Left lung (tissue), 14 donors: ENCODE measurements at places on chromosomes 6 and 20. TPM values are rescaled to one million over a fixed set of nuclear protein-coding genes. Genes with fewer than 3 reads are reported as not detected.
A peak's percentile ranks its signal among the peaks of the same experiment; 100 is the strongest.

- H3K27me3 ChIP-seq = no peaks in the 10 kb centered on the region
- no peak for DNase-seq
- peak overlapping the region; percentile 70 for H3K27ac ChIP-seq
- H3K4me1 ChIP-seq = peaks cover 63% of the 10 kb centered on the region
These were observed 6.2 kb downstream of the DUSP22 start for GRCh38 chr6:298233-299103.

- H3K27ac ChIP-seq = no peak overlapping the region
- H3K4me3 ChIP-seq = no peak overlapping the region
- no peaks in the 10 kb centered on the region for H3K27me3 ChIP-seq
- peaks cover 6% of the 10 kb centered on the region for H3K4me1 ChIP-seq
- DNase-seq = no peak
- no peaks in the 10 kb centered on the region for H3K36me3 ChIP-seq
These were observed 48.3 kb upstream of the FANCE start for GRCh38 chr6:35403544-35404442.

The TFAP2C gene
- 4.1 TPM for total RNA-seq

The RBPJL gene
- total RNA-seq = not detected

- H3K36me3 ChIP-seq = no peaks in the 10 kb centered on the region
- DNase-seq = peak; percentile 51
- H3K27ac ChIP-seq = no peak overlapping the region
- H3K4me3 ChIP-seq = no peak overlapping the region
- H3K4me1 ChIP-seq = peaks cover 4% of the 10 kb centered on the region
- no peaks in the 10 kb centered on the region for H3K27me3 ChIP-seq
These were observed 46.3 kb downstream of the GOPC start for GRCh38 chr6:117555882-117556498.

The WASF1 gene
- 5.5 TPM for total RNA-seq

GRCh38 chr6:8077991-8078390, 13.8 kb upstream of the BLOC1S5 start:
- H3K27me3 ChIP-seq = no peaks in the 10 kb centered on the region
- H3K4me3 ChIP-seq = no peak overlapping the region
- H3K4me1 ChIP-seq = no peaks in the 10 kb centered on the region
- H3K36me3 ChIP-seq = no peaks in the 10 kb centered on the region

The TMEM244 gene
- not detected for total RNA-seq

DNA sequence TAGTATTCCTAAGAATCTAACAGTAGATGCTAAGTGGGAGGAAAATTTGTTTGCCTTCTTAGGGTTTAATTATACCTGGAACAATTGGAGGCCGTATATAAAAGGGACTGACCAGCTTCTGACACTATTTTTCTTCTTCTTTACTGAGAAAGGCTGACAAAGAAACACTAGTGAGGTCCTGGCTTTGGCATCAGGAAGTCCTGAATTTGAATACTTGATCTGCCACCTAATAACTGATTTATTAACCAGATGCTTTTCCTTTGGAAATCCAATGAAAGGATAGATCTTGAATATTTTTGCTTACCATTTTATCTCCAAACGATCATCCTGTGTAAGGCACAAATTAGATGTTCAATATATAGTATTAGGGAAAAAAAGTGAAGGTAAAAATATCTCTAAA, 382.5 kb downstream of the CENPW start:
- no peaks in the 10 kb centered on the region for H3K27me3 ChIP-seq
- no peak overlapping the region for H3K27ac ChIP-seq
- no peaks in the 10 kb centered on the region for H3K36me3 ChIP-seq
- no peaks in the 10 kb centered on the region for H3K4me1 ChIP-seq

GRCh38 chr6:73024598-73024997, 200.7 kb downstream of the KHDC1L start:
- H3K4me1 ChIP-seq = no peaks in the 10 kb centered on the region
- H3K27me3 ChIP-seq = no peaks in the 10 kb centered on the region
- H3K4me3 ChIP-seq = no peak overlapping the region
- no peak for DNase-seq

- H3K27me3 ChIP-seq = peaks cover 25% of the 10 kb centered on the region
- H3K4me3 ChIP-seq = peak overlapping the region; percentile 12
- DNase-seq = peak; percentile 79
These were observed 45.7 kb upstream of the MCUR1 start for GRCh38 chr6:13859871-13860555.

- H3K27ac ChIP-seq = peak within 1 kb of the TSS; percentile 97
- peaks cover 34% of the 10 kb centered on the region for H3K4me1 ChIP-seq
- peak; percentile 99 for DNase-seq
- H3K36me3 ChIP-seq = no peaks in the 10 kb centered on the region
- peak within 1 kb of the TSS; percentile 88 for H3K4me3 ChIP-seq
- H3K27me3 ChIP-seq = no peaks in the 10 kb centered on the region
These were observed at the start of gene TP53RK for GRCh38 chr20:46689082-46689753. TP53RK (minus strand) TSS chr20:46689444; CDS start chr20:46689414, 30 bp downstream.

DNA sequence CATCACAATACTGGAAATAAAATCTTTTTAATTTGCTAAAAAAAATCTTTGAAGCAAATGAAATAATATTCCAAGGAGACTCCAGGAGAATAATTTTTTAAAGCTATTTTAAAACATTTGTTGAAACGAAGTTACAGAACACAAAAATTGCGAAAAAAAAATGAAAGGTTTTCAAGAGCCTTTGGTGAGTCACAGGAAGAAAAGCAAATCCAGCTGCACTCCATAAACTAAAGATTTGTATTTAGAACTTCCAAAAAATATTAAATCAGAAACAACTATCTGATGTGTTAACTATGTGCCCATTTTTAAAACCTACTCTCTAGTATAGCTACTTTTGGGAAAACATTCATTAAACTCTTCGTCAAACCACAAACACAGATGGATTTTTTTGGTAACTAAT, 23.6 kb downstream of the PDSS2 start:
- DNase-seq = no peak
- H3K4me1 ChIP-seq = no peaks in the 10 kb centered on the region
- H3K27me3 ChIP-seq = no peaks in the 10 kb centered on the region
- H3K27ac ChIP-seq = no peak overlapping the region
- H3K36me3 ChIP-seq = no peaks in the 10 kb centered on the region
- H3K4me3 ChIP-seq = no peak overlapping the region

DNA sequence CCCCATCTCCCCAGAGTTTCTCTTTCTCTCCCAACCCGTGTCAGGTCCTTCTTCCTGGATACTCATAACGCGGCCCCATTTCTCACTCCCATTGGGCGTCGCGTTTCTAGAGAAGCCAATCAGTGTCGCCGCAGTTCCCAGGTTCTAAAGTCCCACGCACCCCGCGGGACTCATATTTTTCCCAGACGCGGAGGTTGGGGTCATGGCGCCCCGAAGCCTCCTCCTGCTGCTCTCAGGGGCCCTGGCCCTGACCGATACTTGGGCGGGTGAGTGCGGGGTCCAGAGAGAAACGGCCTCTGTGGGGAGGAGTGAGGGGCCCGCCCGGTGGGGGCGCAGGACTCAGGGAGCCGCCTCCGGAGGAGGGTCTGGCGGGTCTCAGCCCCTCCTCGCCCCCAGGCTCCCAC, at the start of gene HLA-F:
TSS of gene HLA-F (plus strand) at position 173 of the 404 bp plus-strand sequence. CDS start at position 203, 30 bp downstream.
- peak within 1 kb of the TSS; percentile 95 for H3K27ac ChIP-seq
- H3K4me3 ChIP-seq = peak within 1 kb of the TSS; percentile 100
- H3K4me1 ChIP-seq = peaks cover 36% of the 10 kb centered on the region
- H3K36me3 ChIP-seq = peaks cover 44% of the 10 kb centered on the region
- H3K27me3 ChIP-seq = no peaks in the 10 kb centered on the region

DNA sequence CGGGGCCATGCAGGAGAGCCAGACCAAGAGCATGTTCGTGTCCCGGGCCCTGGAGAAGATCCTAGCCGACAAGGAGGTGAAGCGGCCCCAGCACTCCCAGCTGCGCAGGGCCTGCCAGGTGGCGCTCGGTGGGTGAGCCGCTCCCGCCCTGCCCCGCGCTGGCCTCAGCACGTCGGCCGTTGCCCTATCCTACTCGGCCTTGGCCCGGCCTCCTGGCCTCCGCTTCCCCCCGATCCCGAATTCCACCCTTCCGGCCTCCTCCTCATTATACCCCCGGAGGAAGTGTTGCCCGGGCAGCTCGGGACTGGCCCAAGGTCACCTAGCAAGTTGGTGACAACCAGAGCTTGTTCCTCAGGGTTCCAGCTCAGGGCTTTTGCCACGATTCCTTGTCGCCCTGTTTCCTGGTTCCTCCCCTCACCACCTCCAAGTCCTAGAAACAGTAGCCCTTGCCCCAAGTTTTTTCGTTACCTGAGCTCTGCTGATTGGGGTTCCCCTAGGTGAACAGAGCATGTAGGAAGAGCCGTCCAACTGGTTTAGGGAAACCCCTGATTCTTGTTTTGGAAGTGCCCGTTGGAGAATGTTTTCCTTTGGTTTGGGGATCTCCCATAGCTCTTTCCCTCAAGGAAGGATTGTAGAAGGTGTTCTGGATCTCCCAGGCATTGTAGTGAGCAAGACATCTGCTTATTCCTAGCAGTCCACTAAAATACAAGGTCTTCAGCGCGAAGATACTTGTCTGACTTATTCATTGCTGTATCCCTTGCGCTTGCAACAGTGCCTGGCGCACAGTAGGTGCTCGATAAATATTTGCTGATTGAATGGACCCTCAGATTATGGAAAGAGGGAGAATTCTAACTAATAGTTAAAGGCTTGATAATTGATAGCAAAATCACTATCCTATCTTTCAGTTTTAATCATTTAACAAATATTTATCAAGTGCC, 641 bp downstream of the ARFGEF2 start:
- peak overlapping the region; percentile 96 for H3K27ac ChIP-seq
- H3K27me3 ChIP-seq = no peaks in the 10 kb centered on the region
- H3K4me1 ChIP-seq = peaks cover 55% of the 10 kb centered on the region
- H3K36me3 ChIP-seq = no peaks in the 10 kb centered on the region

DNA sequence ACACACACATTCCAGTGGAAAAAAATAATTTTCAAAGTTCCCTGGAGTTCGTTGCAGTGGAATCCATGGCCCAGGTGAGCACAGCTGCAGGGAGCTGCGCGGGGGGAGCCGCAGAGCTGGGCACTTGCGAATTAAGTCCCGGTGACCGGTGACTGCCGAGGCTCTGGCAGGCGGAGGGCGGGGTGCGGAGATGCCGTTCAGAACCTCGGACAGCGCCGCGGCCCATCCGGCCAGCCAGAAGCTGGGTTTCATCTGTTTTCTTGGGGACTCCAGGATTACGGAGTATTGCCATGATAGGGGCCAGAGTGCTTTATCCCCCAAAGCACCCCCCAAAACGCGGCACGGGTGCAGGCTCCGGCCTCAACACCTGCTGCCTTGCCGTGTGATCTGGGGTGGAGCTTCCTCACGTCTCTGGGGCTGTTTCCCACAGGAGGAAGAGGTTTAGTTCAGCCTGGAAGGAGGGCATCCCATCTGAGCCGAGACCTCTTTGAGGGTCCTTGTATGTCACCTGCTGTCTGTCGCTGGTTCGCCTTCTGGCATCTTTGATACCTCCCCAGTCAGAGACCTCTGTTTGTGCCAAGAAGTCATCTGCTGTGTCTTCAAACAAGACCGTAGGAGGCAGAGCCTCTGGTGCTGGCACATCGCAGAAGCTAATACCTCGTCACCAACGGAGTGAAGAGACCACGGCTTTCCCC, 99.4 kb downstream of the YTHDF1 start:
- H3K4me3 ChIP-seq = no peak overlapping the region
- no peaks in the 10 kb centered on the region for H3K36me3 ChIP-seq
- H3K27me3 ChIP-seq = peaks cover 85% of the 10 kb centered on the region

The FAM50B gene
- 11.6 TPM for total RNA-seq

The TFAP2A gene
- 0.73 TPM for total RNA-seq

DNA sequence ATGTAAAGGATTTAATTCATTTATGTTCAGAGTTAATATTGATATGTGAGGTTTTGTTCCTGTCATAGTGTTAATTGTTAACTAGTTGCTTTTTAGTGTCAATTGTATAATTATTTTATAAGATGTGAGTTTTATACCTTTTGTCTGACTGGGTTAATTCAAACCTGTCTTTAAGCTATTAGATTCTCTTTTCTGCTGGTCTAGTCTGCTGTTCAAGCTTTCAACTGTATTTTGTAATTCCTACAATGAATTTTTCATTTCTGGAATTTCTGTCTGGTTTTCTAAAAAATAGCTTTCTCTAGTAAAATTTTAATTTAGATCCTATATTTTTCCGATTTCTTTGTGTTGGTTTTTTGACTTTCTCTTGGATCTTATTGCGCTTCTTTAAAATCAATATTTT, 26.5 kb downstream of the IGF2R start:
- no peak for DNase-seq
- no peaks in the 10 kb centered on the region for H3K27me3 ChIP-seq
- no peak overlapping the region for H3K27ac ChIP-seq
- H3K4me1 ChIP-seq = peaks cover 31% of the 10 kb centered on the region
- H3K36me3 ChIP-seq = peaks cover 23% of the 10 kb centered on the region

DNA sequence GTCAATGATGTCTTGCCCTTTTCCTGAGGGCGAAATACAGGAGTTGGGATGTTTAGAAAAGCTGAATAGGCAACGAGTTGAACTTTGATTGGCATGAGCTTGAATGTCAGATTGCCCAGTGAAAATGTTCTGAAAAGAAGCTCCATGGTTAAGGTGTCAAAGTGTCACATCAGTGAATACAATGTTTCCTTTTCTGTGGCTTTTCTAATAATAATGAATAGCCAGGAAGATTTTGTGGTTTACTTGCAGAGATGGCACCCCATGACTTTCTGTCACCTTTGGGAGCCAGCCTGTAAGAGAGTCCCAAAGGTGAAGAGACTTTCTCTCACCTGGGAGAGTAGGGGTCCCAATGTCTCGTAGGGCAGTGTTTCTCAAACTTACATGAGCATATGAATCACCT, 119.2 kb downstream of the KCNQ5 start:
- peaks cover 3% of the 10 kb centered on the region for H3K36me3 ChIP-seq
- H3K27me3 ChIP-seq = no peaks in the 10 kb centered on the region
- no peak overlapping the region for H3K4me3 ChIP-seq

The MBOAT1 gene
- total RNA-seq = 15.8 TPM

The GTPBP2 gene
- total RNA-seq = 73.0 TPM

- no peaks in the 10 kb centered on the region for H3K36me3 ChIP-seq
- no peak overlapping the region for H3K27ac ChIP-seq
- DNase-seq = no peak
These were observed 89.0 kb downstream of the TCP11 start for GRCh38 chr6:35051997-35052583.

- no peaks in the 10 kb centered on the region for H3K36me3 ChIP-seq
- no peak overlapping the region for H3K27ac ChIP-seq
- H3K4me3 ChIP-seq = no peak overlapping the region
- no peak for DNase-seq
These were observed 200.8 kb downstream of the BMP7 start for GRCh38 chr20:57065646-57066045.

GRCh38 chr6:4399656-4400055, 264.3 kb upstream of the ECI2 start:
- H3K4me1 ChIP-seq = no peaks in the 10 kb centered on the region
- H3K36me3 ChIP-seq = no peaks in the 10 kb centered on the region
- H3K4me3 ChIP-seq = no peak overlapping the region
- H3K27me3 ChIP-seq = no peaks in the 10 kb centered on the region

The TSHZ2 gene
- total RNA-seq = 11.9 TPM

- H3K27me3 ChIP-seq = no peaks in the 10 kb centered on the region
- H3K36me3 ChIP-seq = no peaks in the 10 kb centered on the region
- no peak overlapping the region for H3K4me3 ChIP-seq
- H3K4me1 ChIP-seq = no peaks in the 10 kb centered on the region
These were observed 138.5 kb upstream of the BEND6 start for GRCh38 chr6:56816370-56816769.

The SPATS1 gene
- not detected for total RNA-seq

- DNase-seq = no peak
- peak overlapping the region; percentile 3 for H3K27ac ChIP-seq
- no peaks in the 10 kb centered on the region for H3K27me3 ChIP-seq
These were observed 107.8 kb downstream of the OGFRL1 start for GRCh38 chr6:71396410-71396801.

GRCh38 chr6:64040113-64040512, 404.5 kb downstream of the PHF3 start:
- no peaks in the 10 kb centered on the region for H3K36me3 ChIP-seq
- DNase-seq = no peak
- no peak overlapping the region for H3K27ac ChIP-seq
- H3K4me1 ChIP-seq = no peaks in the 10 kb centered on the region

The RAET1G gene
- total RNA-seq = 0.93 TPM
